HFFc6 (cell line): ENCODE measurements at places on chromosomes 16 and 17.

- no peak for DNase-seq
These were observed 32.4 kb downstream of the MXRA7 start for GRCh38 chr17:76678330-76678729.

GRCh38 chr17:7849751-7850504, 4.9 kb upstream of the TMEM88 start:
- DNase-seq, result no peak

DNA sequence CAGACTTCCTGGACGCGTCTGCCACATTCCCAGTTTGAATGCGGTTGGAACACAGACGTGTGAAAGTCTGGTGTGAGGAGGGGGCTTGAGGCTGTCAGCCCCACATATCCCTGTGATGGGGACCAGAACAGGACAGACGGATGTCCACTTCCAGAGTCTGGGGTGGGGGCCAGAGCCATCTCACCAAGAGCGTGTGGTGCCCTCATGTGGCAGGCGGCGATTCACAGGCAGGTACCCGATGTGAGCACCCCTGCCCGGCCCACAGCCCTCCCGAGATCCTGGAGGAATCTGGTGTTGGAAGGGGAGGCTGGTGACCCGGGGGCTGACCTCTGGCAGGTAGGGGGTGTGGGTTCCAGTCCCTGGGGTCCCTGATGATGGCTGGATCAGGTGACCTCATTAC, 51.5 kb downstream of the ENGASE start:
- DNase-seq, result no peak

DNA sequence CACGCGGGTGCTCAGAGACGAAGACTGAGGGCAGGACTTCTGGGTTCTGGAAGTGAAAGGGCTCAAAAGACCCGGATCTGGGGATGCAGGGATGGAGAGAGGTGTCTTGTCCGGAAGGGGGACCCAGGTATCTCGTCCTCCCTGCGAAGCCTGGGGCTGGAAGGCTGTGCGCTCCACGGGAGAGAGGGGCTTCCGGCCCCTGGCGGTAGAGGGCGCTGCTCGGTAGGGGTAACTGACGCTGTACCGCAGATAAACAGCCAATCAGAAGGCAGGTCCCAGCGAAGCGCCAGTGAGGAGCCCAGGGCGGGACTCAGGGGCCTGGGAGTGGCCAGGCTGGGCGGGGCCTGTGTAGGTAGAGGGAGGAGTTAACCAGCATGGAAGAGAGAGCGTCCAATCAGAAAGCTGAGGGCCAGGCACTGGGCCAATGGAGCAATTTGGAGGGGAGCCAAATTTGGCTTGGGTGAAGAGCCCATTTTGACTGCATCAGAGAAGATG, 804 bp downstream of the TGFB1I1 start:
- peak; percentile 91 for DNase-seq
